ENCODE measurements at places on chromosomes 6 and 20.

- DNase-seq: no peak
Measured at GRCh38 chr20:23223908-23224580, 126.5 kb upstream of the NXT1 start.

GRCh38 chr20:19750907-19751636 is 7.0 kb upstream of the RIN2 start:
- no peak for DNase-seq

DNA sequence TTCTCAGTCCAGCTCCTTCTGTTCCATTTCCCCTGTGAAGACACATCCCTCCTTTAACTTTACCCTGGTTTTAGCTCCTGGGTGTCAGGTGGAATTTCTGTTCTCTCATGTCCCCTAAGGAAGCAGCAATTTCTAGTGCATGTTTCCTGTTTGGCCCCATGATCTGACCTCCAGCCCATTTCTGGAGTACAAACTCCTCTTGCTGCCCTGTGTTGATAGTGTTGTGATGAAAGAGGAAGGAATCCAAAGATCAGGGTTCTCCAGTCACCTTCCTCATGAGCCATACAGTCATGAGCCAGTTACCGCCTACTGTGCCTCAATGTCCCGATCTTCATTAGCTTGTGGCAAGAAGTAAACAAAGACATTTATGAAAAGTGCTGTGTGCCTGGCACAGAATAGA is 97.4 kb downstream of the PHACTR1 start:
- DNase-seq: no peak

- DNase-seq: peak; percentile 45
Measured at GRCh38 chr20:50575865-50576720, 65.9 kb downstream of the PTPN1 start.

DNA sequence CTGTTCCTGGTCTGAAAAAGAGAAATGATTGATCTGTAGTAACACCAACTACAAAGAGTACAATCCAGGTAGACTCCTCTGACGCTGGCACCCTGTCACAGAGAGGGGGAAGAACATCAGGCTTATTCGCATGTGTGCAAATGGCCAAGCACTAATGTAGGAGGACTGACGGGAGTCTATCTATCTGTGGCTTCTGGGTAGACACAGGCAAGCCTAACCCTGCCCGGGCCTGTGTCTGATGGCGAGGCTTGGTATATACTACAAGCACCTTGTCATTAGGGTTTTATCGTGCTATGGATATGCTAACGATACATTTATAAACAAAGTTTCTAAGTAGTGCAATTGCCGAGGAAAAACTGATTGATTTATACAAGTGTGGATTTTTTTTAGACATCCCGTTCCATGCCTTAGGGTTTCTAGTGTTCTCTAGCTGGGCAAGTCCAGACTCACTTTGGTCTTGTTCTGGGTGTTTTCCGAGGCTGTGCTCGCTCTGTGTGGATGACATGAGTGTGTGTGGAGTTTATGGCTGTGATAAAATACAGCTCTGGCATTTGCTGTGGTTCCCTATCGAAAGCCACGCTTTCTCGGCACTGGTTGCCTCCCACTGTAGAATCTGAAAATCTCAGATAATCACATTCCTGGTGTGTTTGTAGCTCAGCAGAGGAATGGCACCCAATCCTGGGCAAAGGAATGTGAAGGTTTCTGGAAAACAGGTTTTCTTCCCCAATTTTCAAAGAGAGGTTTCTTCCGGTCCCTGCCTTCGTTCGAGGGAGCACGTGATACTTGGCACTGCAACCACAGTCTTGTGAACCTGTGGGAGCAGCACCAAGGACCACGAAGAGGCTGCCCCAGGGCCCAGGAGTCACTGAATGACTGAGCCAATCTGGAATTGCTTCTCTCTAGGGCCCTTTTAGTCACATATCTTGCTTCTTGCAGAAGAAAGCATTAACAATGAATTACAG is 67.5 kb upstream of the EDN1 start:
- DNase-seq: no peak

- peak; percentile 20 for DNase-seq
Measured at GRCh38 chr6:55886185-55886836, 10.9 kb upstream of the BMP5 start.

DNA sequence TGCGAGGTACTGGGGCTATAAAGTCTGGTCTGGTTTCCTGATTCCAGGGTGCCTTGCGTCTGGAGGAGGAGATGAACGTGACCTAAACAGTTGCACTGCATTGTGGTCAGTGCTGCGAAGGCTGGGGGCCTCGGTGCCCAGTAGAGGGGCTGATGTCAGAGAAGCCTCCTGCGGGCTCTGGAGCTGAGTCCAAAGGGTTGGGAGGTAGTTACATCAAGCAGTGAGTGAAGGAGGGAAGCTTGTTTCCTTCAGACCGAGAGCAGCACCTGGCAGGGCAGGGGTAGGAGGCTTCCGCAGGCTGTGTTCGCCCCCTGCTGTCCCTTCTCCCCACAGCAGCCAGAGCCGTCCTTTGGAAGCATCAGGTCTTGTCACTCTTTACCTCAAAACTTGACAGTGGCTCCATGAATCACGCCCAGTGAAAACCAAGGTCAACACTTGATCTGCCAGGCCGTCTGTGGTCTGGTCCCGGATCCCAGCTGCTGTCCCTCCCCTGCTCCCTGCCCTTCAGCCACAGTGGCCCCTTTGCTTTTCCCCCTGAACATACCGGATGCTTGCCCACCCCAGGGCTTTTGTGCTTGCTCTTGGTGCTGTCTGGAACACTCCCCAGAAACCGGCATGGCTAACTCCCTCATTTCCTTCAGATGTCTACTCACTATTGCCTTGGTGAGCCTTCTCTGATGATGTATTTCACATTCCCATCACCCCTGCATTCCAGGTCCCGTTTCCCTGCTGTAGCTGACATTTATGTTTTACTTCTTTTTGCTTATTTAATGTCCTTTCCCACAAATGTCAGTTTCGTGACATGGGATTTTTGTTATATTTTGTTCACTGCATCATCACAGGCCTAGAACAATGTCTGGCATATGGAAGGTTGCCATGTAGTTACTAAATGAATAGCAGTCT is 7.0 kb downstream of the DYNLRB1 start:
- peak; percentile 79 for DNase-seq

DNA sequence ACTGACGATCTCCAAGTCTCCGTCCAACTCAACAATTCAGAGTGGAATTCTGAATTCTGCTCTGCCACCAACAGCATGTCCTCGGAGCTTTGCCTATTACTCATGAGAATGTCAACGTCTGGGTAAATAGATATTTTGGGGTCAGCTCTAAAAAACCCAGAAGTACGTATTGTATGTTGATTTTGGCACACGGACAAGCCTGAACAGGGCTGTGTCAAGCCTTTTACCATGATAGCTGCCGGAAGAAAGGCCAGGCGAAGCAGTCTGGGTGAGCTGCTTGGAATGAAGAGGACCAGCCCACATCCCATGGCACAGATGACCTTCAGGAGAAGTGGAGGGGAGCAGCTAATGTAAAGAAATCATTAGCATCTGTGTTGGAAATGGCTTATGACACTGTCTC is 88.0 kb upstream of the JAG1 start:
- no peak for DNase-seq

DNA sequence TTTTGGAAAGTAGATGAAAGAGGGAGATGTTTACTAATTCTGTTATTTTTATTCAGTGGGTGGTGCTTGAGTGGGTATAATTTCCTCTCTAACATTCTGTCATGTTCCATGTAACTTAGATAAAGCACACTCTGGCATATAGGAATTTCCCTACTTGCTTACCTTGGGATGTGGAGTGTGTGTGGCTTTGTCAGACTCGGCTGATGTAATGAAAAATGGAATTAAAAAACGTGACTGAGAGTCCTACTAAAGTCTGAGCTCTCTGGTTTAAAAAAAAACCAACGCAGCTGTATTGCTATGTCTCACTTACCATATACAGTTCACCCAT is 98.3 kb downstream of the JARID2 start:
- DNase-seq: no peak

DNA sequence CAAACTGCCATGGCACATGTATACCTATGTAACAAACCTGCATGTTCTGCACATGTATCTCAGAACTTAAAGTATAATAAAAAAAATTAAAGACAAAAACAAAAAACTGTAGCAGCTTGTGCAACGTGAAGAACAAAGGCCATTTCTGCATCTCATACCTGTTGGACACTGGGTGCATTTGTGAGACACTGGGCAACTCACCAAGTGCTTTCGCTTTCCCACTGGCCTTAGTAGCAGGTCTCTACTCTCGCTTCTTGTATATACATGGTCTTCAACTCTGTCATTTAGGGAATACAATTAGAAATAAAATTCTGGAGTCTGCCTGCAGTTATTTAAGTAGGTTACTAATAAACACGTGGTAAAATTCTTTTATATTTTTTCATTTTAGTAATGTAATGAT is 423.8 kb downstream of the CBLN4 start:
- DNase-seq: no peak

DNA sequence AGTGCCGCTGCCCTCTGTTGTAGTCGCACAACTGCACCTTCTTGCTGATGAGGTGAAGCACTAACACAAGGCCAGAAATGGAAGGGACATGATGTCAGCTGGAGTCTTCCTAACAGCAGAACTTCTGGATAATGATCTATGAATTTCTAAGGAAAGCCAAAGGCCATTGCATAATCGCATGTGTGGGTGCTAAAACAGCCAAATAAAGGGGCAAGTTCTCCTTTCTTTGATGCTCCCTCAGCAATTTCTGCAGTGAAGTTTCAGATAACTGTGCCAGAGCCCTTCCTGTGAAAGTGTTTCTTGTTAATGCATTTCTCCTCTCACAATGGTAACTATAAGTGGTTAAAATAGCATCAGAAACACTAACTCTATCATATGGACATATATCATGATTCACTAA is 8.0 kb upstream of the F13A1 start:
- DNase-seq: no peak

GRCh38 chr6:163651915-163652668 is 237.6 kb downstream of the QKI start:
- no peak for DNase-seq

- DNase-seq: no peak
Measured at GRCh38 chr20:20492521-20493332, 124.8 kb downstream of the INSM1 start.

DNA sequence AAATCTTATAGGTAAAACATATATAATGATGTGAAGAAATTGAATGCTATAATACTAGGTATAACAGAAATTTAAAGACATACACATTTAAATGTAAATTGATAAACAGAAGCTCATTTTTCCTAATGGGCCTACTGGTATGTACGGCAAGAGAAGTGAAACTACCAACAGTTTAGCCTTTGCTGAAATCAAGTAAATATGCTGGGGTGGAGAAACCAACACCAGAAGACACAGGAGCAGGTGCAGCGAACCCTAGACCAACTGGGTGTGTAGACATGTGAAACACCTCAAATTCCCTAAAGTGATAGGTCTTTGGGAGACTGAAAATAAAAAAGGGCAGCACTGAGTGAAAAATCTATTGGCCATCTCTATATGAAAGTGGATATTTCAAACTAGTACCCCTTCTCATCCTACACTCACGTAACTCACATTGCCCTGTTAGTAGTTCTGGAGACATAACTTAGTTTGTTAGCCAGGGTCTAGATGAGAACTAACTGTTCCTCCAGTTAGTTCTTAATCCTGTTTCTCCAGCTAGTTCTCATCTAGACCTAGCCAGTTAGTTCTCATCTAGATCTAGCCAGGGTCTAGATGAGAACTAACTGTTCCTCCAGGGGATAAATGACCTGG is 53.1 kb downstream of the SLC35D3 start:
- DNase-seq: no peak

DNA sequence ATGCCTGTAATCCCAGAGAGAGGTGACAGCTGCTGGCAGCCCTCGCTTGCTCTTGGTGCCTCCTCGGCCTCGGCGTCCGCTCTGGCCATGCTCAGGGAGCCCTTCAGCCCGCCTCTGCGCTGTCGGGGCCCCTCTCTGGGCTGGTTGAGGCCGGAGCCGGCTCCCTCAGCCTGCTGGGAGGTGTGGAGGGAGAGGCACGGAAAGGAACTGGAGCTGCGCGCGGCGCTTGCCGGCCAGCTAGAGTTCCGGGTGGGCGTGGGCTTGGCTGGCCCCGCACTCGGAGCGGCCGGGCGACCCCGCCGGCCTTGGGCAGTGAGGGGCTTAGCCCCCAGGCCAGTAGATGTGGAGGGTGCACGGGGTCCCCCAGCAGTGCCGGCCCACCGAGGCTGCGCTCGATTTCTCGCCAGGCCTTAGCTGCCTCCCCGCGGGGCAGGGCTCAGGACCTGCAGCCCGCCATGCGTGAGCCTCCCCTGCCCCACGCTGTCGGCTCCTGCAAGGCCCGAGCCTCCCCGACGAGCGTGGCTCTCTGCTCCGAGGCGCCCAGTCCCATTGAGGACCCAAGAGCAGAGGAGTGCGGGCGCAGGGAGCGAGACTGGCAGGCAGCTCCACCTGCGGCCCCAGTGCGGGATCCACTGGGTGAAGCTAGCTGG is 34.6 kb downstream of the C6orf52 start:
- DNase-seq: no peak

GRCh38 chr20:24870881-24871280 is 78.2 kb upstream of the CST7 start:
- no peak for DNase-seq

DNA sequence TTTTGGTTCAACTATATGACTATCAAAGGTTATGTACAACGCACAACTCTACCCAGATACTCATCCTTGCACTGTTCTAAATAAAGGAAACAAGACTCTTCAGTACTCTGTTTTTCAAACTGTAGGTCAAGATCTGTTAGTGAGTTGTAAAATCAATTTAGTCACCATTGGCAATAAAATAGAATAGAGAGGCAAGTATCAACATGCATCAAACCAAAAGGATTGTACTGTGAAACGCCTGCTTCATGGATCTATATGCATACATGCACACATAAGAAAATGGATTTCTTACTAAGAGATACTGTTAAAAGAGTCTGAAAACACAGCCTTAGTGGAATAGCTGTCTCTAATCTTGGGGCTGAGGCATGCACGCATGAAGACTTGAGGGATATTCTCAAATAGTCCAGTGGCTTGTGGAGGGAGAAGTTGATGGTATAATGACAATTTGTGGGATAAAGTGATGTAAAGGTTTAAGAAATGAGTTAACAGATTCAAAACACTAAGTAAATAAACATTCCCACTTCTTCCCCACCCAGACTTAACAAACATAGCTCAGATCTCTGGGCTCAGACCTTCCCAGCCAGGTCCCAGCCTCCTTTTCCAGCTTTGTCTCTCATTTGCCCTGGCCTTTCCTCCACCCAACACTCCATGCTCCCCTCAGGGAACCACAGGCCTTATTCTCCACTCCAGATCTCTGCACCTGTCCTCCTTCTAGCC is 10.7 kb upstream of the LZTS3 start:
- no peak for DNase-seq

DNA sequence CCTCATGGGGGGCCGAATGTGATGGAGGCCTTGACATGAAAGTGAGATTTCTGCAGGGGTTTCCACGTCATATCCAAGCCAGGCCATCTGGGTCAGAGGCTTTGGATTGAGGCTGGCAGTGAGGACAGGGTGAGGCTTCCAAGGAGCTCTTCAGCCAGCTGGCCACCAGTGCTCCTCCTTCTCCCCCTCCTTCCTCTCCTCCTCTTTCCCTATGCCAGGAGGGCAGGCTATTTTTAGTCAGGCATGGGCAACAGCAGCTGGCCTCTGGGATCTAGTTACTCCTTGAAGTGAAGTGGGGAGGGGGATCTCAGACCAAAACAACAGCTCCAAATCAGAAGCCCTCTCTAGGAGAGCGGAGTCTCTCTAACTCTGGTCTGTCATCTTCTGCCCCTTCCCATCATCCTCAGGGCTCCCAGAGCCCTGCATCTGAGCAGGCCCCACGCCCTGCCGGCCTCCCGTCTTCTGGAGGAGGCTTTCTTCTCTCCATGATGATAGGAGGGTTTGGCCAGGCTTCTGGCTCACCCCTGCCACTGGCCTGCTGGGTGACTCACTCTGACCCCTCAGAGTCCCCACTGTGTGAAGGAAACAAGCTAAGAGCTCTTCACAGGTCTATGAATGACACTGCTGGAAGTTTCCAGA is 612 bp downstream of the TNNC2 start:
- DNase-seq: no peak

Measured in SW480 (cell line).